ENCODE measurements at places on chromosomes 5 and 9.

DNA sequence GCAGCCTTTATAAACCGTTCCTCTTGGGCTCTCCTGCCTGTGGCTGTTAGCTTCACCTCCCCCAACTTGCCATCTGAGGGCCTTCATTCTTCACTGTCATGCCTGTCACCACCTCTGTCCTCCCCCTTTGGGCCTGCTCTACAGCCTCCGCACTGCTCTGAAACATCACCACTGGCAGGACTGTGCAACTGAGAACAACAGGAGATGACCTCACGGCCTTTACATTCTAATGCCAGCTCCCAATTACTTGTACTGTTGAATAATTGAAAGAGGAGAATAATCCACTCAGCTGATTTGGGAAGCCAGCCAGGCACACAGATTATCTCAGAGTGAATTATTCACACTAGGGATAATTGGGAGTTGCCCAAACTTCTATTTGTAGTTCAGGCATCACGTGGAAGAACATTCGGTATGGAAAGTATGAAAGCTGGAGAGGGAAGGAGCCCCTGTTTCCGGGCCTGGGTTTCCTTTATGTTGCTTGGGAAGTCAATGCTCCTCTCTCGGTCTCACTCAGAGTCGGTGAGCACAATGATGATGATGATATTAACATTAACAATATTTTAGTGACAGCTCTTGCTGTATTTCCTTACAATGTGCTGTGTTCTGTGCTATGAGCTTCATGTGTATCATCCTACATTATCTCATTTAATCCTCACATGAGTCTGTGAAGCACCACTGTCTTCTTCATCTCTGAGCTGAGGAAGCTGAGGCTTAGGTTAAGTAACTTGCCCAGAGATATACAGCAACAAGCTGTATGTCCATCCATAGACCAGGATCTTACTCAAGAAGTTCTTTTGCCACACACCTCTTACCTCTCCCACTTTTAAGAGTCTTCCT, 99.3 kb upstream of the LRRTM2 start:
- no peak for DNase-seq

- no peak for DNase-seq
Measured at GRCh38 chr5:151318850-151319732, 15.5 kb upstream of the SLC36A3 start.

GRCh38 chr5:135569755-135570452, 8.9 kb downstream of the CXCL14 start:
- no peak for DNase-seq

GRCh38 chr5:57600321-57600720, 117.7 kb upstream of the ACTBL2 start:
- no peak for DNase-seq

DNA sequence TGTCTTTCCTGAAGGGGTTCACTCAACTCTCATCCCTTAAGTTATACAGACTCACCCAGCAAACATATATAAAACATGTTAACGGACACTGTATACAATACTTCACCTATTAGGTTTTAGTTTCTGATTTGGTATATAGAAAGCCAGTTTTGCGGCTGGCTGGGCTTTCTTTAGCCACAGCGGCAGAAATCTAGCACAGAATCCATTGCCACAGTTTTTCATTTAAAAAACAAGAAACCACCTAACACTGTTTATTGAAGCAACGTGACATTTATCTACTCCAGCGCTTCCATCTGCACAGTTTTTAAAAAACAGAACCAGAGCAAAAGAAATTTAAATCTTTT, 67.3 kb downstream of the SNX30 start:
- DNase-seq: no peak

Measured in NCI-H2171 (cell line).